ENCODE measurements at places on chromosomes 1 and 21. TPM values are rescaled to one million over a fixed set of nuclear protein-coding genes. Genes with fewer than 3 reads are reported as not detected.

Gene TSPAN1
- 6.6 TPM for total RNA-seq

Gene DPH2
- 12.4 TPM for total RNA-seq

Gene ESRRG
- 8.2 TPM for total RNA-seq

Gene NECTIN4
- total RNA-seq: 6.7 TPM

Gene CASQ1
- total RNA-seq: not detected

Gene ARHGAP29
- 12.5 TPM for total RNA-seq

Gene RUNX3
- 0.98 TPM for total RNA-seq

Gene GPR25
- not detected for total RNA-seq

Gene RGS8
- not detected for total RNA-seq

Gene OR2T35
- total RNA-seq: not detected

Gene SH3BGR
- total RNA-seq: 3.5 TPM

Gene RBP7
- 3.5 TPM for total RNA-seq

Gene CLEC20A
- total RNA-seq: not detected

Gene TRIM67
- 0.03 TPM for total RNA-seq

Gene HSPB7
- total RNA-seq: 2.6 TPM

Gene CHODL
- total RNA-seq: not detected

Gene CCDC17
- total RNA-seq: 1.3 TPM

Gene ACTL8
- not detected for total RNA-seq

Gene KRTAP11-1
- total RNA-seq: not detected

Gene BMP8B
- total RNA-seq: 3.4 TPM

Gene CASQ2
- 0.14 TPM for total RNA-seq

Gene KRTAP13-2
- total RNA-seq: not detected

Gene CCDC24
- total RNA-seq: 5.6 TPM

Gene CFHR4
- total RNA-seq: not detected

Gene MANEAL
- total RNA-seq: 6.3 TPM

Gene DISP3
- total RNA-seq: 1.0 TPM

Gene LPAR3
- 12.8 TPM for total RNA-seq

Gene TTLL10
- total RNA-seq: 0.51 TPM

Gene CEP104
- 37.7 TPM for total RNA-seq

Gene ACKR1
- total RNA-seq: 13.5 TPM

Gene ANKRD45
- 0.19 TPM for total RNA-seq

Gene CENPF
- total RNA-seq: 0.28 TPM

Gene DYNLT5
- total RNA-seq: 0.34 TPM

Gene INSRR
- 0.12 TPM for total RNA-seq

Gene CDCA8
- 0.46 TPM for total RNA-seq

Measured in pancreas (tissue), 10 donors.